ENCODE measurements at places on chromosomes 3 and 15.

DNA sequence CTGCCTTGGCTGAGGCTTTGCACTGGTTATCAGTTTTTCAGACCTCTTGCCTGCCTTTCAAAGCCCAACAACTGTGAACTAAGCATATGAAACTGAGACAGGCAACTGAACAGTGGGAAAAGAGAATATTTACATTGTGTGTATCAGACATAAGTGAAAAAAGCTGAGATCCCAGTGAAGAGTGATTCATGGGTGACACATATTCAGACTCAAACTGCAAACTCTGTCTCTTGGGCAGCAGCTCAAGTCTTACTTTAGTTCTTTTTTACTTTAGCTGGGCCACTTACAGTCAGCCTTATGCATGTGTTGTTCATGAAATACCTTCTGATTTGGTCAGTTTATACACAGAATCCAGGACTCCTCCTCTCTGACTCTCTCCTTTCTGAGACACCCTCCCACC lies 19.2 kb downstream of the SUCLG2 start:
- DNase-seq: peak; percentile 87

DNA sequence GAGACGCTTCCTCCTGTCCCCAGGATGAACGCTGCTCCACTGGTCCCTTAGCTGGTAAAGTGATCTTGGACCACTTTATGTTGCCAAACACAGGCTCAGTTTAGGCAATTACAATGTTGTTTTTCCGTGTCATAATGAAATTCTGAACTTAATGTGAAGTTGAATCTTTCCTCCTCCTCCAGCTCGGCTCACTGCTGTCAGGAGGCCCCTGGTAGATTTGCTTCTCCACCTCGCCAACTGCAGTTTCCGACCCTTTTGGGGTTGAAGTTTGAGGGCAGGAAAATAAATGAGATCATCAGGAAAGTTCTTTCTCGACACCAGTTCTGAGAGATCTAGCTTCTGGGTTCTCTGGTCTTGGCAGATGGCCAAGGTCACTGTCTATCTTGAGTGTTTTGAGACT lies 27.8 kb downstream of the CFAP161 start:
- peak; percentile 10 for DNase-seq

- DNase-seq: no peak
Observed at GRCh38 chr3:115252679-115253078, 105.6 kb upstream of the ZBTB20 start.

DNA sequence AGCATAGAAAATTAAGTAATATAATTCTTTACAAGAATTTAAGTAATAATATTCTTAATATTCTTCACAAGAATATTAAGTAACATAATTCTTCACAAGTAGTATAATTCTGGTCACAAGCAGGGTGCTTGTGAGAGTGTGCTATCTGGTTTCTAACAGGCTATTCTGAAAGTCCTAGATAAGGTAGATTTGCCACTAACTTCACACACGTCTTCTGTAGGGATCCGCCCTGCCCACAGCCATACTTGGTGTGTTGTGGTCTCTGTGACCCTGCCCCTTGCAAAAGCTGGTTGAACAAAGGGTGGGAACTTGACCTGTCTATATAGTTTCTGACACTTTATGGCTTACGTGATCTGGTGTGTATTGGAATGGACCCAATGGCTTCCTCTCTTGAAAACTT lies 253.4 kb upstream of the MDFIC2 start:
- no peak for DNase-seq

DNA sequence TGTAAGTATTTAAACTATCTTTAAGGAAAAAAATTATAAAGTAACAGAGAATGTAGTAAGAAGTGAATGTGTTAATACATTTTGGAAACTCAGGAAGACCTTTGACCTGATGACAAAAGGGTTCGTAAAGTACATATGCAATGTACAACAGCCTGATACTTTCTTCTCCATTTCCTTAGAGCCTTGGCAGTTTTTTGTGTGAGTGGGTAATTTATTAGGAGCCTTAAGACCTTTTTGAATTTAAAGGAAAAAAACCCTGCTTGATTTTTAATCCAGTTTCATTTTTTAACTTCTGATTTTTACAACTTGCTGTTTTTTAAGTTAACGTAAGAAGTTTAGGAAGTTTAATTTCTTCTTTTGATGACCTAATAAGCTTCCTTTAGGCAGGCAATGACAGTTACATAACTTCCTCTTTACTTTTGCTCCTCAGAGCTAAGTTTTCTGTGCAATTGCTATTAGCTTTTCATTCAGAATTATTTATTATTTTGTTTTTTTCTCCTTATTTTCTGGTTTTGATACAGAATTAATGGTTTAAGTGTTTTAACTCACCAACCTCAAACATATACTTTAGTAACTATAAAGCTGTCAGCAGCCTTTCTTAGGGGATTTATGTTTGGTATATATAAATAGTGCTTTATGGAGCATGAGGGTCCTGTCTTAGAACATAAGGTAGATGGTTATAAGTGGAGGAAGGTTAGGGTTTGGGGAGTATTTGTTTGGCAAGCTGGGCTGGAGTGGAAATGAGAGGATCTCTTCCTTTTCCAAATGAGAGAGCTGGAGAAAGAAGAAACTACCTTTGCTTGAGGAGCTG lies 35.2 kb downstream of the ARMC8 start:
- DNase-seq: no peak

DNA sequence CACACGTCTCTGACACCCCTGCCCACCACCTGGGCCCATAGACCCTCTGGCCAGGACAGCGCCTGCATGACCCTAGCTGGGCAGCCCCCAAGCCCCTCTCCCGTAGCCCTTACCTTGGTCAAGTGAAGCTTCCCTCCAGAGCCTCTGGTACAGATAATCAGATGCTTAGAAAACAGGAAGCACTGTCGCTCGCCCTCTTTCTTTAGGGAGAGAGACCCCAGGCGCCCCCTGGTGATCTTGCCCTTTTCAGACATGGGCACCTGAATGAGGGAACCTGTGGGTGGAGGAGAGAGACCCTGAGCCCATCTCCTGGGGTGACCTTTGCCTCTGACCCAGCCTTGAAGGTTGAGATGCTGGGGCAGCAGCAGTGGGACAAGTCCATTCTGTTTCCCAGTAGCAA lies 65.4 kb downstream of the RASGRF1 start:
- DNase-seq: no peak

DNA sequence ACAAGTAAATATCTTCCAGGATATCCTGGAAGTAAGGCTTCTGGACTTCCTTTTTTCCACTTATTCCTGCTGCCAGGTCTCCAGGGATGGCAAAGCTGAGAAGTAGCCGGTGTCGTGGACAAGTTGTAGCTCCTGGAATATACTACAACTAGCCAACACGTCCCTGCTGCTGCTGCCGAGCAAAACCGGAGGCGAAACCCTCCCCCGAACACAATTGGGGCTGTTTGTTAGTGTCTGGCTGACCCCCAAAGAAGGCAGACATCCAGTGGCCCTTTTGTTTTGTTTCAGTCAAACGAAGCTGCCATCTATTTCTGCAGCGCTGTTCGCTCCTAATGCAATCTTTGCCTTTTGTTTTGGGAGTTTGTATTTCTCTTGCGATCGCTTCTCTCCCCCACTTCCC lies 45.3 kb upstream of the EIF5A2 start:
- DNase-seq: no peak

DNA sequence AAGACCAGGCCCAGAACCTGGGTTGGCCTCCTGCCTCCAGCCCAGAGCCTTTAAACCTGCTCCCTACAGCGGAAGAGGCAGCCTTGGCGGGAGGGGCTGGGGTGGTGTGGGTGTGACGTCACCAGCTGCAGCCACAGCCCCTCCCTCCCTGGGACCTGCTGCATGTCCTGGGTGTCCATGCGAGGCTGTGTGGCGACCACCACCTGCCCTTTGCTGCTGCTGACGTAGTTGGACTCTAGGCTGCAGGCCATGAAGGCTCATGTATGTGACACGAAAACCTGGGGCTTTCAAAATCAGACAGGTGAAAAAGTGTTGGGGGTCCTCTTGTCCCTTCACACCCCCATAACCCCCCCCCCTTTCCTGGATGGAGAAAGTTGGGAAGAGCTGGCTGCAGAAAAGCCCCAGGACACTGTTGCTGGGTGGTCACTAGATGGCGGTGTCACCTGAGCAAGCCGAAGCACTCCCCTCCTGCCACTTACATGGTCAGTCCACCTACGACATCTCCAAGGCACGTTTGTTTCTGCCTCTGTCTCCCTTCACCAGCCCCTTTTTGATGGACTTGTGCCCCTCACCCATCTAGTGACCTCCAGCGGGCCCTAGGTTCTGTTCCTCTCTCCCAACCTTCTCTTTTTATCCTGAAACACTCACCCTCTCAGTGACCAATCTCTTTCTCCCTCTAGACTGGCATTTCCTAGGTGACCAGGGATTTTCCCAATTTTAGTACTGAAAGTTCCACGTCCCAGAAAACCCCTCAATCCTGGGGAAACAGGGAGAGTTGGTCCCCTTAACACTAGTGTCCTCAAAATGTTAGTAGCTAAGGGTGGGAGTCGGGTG lies 35.2 kb downstream of the SLC6A20 start:
- DNase-seq: peak; percentile 52

DNA sequence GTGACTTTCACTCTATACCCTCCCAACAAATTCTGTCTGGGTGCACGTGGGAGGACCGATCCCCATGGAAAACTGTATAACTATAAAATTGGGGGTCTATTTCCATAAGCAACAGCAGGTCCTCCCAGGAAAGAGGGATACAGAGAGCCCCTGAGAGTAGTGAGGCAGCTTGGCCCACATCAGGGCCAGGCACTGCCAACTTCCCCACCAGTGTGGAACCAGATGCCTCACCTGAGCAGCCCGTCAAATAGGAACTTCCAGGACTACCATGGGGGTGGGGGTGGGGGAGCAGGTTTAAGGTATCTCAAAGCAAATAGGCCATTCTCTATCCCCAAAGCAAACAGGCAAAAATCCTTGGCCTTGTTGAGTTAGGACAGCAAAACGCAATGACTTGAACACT lies 33.3 kb upstream of the DUSP7 start:
- no peak for DNase-seq

DNA sequence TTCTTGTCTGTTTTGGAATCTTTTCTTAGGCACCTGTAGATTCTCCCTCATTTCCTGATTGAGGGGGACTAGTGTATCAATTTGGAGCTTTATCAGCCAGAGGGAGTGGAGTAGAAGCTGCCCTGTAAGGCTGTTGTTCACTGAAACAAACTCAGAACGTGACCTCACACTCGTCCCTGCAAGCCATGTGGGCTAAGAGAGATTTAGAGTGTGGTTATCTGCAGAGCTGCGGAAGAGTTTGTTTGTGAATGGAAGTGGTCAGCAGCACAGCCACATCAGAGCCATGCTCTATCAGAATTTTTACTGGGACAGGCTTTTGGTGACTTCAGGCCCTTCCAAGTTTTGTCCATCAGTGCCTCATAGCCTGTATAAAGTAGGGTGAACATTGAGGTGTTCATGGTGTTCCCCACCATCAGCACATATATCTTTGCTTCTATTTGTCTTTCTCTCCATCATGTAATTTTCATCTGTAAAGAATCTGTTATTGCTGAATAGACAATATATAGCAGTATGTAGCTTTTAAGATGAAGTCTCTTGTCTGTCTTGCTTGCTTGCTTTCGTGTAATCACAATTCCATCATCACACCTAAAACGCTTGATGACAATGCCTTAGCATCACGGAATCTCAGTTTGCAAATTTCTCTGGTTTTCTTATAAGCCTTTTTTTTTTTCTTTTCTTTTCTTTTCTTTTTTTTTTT lies 37.0 kb downstream of the LARS2 start:
- no peak for DNase-seq

- DNase-seq: no peak
Observed at GRCh38 chr3:23533996-23534395, 271.8 kb upstream of the UBE2E1 start.

GRCh38 chr3:184230603-184231528 lies 1.5 kb downstream of the VWA5B2 start:
- DNase-seq: no peak
